ENCODE measurements at places on chromosomes 12 and 14.

DNA sequence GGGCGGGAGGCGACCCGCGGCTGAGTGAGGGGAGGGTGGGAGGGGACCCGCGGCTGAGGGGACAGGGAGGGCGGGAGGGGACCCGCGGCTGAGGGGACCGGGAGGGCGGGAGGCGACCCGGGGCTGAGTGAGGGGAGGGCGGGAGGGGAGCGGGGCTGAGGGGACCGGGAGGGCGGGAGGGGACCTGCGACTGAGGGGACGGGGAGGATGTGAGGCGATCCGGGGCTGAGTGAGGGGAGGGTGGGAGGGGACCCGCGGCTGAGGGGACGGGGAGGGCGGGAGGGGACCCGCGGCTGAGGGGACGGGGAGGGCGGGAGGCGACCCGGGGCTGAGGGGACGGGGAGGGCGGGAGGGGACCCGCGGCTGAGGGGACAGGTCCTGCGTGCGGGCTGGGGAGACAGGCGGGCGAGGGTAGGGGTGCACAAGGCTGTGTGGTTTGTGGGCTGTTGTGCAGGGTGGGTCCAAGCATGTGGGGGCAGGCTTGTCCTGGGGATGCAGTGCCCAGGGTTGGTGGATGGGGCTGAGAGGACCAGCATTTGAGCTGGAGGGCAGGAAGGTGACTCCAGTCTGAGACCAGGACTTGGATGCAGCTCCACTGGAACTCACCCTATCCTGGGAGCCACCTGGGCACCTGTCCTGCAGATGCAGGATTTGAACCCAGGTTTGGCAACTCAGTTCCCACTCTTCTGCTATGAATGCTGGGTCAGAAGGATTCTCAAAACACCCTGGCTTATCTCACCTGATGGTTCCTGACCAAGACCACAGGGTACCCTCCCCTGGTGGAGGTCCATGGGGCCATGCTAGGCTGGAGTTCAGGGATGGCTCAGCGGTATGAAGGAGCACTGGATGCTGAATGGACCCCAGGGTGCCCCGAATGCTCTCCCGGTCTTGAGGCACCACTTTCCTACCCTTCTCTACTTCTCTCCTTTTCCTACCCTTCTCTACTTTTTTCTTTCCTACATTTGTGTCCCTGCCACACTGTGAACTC, 9.4 kb downstream of the PLD4 start:
- no peak for DNase-seq

DNA sequence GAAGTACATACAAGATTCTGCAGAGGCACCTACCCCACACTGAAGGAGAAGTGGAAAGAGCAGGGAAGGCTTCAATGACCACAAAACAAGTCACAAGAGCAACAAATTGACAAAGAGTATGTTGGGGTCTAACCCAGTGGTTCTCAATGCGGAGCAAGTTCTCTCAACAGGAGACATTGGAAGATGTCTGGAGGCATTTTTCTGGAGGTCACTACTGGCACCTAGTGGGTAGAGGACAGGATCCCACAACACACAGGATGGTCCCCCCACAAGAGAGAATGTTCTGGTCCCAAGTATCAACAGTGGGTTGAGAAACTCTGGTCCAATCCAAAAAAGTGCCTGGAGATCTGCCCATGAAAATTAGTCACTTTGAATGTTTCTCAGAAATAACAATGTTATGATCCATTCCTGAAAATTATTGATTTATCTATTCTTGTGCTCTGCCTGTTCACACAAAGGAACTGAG, 3.4 kb downstream of the SSH1 start:
- peak; percentile 91 for DNase-seq

GRCh38 chr14:33475623-33476022, 475.3 kb downstream of the EGLN3 start:
- DNase-seq, result peak; percentile 57

DNA sequence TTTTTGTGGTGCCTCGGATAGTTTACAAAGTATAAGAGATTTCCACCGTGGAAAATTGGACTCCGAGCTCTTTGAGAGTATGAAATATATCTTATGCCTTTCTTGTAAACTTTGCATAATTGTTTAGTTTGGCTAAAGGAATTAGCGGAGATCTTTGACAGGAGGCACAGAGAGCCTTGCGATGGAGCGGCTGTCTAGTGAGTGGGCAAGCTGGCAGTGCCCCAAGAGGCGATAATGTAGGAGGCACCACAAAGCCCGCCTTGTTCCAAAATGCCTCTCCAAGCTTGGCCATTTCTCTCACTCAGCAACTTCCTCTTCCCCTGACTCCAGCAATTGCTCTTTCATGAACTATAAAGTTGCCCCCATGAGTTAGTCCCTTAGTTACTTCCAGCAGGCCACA, 270.1 kb upstream of the PRICKLE1 start:
- no peak for DNase-seq

DNA sequence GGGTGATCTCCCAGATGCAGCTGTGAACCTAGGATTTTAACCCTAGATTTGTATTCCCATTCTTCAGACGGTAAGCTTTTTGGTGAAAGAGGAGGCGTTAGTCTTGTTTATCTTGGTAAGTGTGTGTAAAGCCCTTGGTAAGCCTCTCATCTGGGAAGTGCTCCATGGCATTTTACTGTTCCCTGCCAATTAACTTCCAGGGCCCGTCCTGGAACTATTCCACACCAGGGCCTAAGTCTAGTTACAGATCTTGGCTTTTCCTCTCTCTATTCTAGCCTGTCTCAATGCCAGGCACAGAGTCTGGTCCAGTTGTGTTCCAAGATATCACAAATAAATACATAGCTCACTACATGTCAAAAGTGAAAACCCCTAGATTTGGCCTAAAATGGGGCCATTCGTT, 42.4 kb downstream of the YEATS4 start:
- DNase-seq, result no peak

- peak; percentile 42 for DNase-seq
These were observed 613 bp downstream of the ARHGEF40 start for GRCh38 chr14:21070610-21071224.

DNA sequence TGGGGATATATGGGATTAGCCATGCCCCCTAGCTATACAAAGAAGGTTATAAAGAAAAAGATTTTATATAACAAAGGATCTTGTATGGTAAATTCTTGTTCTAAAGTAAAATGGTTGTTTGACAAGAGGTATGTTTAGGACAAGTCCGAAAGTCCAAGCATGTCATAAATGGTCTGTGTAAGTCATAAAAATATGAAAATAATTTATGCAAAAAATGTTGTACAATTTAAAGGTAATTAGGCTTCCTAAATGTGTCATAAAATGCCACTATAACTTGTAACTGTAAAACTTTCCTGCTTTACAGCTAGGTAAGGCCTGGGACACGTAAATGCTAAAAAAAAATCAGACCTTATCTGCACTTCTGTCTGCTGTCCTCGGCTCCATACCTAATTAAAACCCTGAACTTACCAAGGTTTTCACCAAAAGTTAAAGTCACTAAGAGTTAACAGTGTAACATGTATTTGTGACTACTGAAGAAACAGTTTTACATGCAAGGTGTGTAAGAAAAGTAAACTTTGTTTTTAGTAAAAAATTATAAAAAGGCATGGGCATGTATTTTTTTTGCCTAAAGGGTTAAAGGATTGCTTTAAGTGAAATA, 110.0 kb upstream of the RESF1 start:
- DNase-seq, result no peak

GRCh38 chr12:15520083-15520482, 197.8 kb downstream of the PTPRO start:
- no peak for DNase-seq

DNA sequence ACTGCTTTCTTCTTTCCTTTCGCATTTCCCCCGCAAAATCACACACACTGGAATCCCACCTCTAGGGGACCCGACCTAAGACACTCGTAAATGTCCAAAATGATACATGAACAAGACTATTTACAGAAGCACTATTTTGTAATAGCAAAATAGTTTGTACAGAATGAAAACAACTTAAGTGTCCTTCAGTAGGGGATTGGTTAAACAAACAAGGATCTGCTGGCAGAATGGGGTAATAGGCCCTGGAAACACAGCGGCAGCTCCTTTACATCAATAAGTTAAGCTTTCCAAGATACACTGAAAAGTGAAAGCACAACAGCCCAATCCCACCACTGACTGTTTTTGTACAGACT, 48.8 kb downstream of the LTBP2 start:
- peak; percentile 72 for DNase-seq

DNA sequence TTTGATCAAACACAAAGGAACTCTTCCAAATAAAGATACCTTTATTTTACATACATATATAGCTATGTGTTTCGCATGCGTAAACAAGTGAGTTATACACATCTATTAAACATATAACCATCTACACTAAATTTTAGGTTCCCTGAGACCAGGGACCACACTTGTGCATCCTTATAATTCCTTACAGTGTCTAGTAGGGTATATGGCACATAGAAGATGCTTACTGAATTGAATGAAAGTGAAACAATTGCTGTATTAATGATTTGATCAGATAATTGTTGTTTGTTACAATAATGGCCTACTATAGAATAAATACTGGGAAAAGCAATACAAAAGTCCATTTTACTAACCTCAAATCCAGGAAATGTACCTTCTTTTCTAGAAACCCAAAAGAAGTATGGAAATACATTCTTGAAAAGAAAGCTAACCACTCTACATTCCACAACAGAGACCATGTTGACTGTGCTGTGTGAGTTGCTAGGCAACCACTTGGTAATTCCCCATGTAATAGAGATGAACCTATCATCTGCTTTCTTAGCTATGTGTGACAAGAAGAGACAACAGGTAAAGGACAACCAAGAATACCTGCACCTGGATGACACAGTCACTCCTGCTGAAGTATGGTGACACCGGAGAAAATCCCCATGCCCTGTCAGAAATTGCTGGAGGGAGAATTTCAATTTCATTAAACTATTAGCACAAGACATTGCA, 11.9 kb upstream of the CIPC start:
- DNase-seq, result peak; percentile 52

DNA sequence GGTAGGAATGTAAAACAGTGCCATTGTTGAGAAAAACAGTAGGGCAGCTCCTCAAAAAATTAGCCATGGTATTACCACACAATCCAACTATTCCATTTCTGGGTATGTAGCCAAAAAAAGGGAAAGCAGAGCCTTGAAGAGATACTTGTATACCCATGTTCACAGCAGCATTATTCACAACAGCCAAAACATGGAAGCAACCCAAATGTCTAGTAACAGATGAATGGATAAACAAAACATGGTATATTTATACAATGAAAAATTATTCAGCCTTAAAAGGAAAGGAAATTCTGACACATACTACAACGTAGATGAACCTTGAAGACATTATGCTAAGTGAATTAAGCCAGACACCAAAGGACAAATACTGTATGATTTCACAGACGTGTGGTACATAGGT, 67.6 kb upstream of the GNG2 start:
- peak; percentile 34 for DNase-seq

DNA sequence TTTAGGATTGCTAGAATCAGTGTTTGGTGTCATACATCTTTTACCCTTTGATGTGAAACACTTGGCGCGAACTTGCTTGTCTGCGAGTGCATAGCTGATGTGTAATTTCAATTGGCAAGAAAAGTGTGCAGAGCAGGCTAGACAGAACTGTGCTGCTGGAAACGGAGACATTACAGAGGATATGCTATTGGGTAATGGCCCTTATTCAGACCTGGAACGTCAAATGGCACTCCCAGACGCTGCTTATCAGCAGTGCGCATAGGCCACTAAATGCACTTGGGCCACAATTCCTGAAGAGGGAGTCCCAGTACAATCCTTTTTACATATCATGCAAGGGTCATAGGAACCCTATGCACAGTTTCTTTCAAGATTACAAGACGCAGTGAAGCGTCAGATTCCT, 15.7 kb upstream of the SLC10A1 start:
- DNase-seq, result no peak

DNA sequence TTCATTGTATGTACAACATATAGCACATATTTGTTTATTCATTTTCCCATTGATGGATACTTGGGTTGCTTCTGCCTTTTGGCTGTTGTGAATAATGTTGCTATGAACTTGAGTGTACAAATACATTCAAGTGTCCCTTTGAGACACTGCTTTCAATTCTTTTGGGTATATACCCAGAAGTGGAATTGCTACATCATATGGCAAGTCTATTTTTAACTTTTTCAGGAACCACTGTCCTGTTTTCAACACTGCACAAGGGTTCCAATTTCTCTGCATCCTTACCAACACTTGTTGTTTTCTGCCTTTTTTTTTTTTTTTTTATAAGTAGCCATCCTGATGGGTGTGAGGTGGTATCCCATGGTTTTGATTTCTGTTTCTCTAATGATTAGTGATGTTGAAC, 15.9 kb downstream of the RBMS2 start:
- no peak for DNase-seq

DNA sequence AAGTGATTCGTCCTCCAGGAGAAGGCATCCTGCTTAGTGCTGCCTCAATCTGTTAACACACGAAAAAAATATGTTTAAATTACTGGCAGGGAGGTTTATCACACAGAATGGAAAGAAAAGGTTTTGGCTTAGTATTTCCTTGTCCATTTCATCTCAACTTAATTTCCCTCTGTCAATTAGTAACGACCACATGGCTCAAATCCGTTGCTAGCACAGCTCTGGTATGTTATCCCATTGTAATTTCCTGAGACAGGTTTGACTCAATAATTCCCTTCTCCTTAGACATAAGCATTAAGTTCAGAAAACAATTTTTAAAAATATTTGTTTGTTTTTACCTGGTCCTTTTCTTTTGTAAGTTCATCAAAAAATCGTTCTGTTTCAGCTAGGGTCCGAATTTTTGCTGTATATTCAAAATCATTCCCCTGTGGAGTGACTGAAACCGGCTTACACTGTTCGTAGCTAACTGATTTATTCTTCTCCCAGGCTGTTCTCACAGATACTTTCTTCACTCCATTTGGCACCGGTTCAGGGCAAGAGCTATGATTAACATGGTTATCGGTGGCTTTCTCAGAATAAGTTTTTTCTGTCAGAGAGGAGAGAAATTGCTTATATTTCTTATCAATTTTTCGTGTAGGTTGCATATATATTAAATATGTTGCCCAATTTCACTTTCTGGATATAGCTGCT, 10.1 kb upstream of the PITPNM2 start:
- no peak for DNase-seq

GRCh38 chr14:92880851-92881250, 42.1 kb upstream of the CHGA start:
- peak; percentile 15 for DNase-seq

- DNase-seq, result no peak
These were observed 153.1 kb upstream of the FOXG1 start for GRCh38 chr14:28613532-28613931.

GRCh38 chr12:11822081-11822834, 172.8 kb downstream of the ETV6 start:
- DNase-seq, result peak; percentile 59

GRCh38 chr12:94218233-94218632, 69.9 kb downstream of the PLXNC1 start:
- no peak for DNase-seq

GRCh38 chr14:74881431-74882102, at the start of gene DLST:
Gene DLST, plus strand, starts transcription at chr14:74881916. Its CDS starts 38 bp downstream, at chr14:74881954.
- peak; percentile 88 for DNase-seq

GRCh38 chr12:51270067-51270950, at the start of gene SMAGP:
Gene SMAGP, minus strand, starts transcription at chr12:51270415. Its CDS starts 1,137 bp downstream, at chr12:51269278.
- peak; percentile 35 for DNase-seq

- no peak for DNase-seq
These were observed 12.6 kb upstream of the OR10P1 start for GRCh38 chr12:55624056-55624455.

DNA sequence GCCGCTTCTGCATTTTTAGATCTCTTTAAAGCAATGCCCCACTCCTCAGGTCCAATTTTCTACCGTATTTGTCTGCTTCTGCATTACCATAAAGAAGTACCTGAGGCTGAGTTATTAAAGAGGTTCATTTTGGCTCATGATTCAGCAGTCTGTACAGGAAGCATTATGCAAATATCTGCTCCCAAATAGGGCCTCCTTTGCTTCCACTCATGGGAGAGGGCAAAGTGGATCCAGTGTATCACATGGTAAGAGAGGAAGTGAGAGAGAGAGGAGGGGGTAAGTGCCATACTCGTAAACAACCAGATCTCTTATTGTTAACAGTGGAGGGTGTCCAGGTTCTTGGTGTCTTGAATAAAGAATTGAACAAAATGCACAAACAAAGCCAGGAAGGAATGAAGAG, 316.1 kb upstream of the SEL1L start:
- DNase-seq, result no peak

Measured in fibroblast of skin of scalp (primary cell).